ENCODE measurements at places on chromosomes 11 and 22. TPM values are rescaled to one million over a fixed set of nuclear protein-coding genes. Genes with fewer than 3 reads are reported as not detected.

- DNase-seq = no peak
- H3K4me3 ChIP-seq = no peak overlapping the region
- H3K27ac ChIP-seq = no peak overlapping the region
- no peaks in the 10 kb centered on the region for H3K4me1 ChIP-seq
- no peaks in the 10 kb centered on the region for H3K27me3 ChIP-seq
- H3K36me3 ChIP-seq = no peaks in the 10 kb centered on the region
These were observed 613.5 kb upstream of the CCDC179 start for GRCh38 chr11:23473782-23474181.

CHRM1 gene
- 0.14 TPM for total RNA-seq

- H3K4me1 ChIP-seq = peaks cover 7% of the 10 kb centered on the region
- DNase-seq = no peak
These were observed 15.6 kb downstream of the ZBED4 start for GRCh38 chr22:49869086-49869830.

- no peak overlapping the region for H3K4me3 ChIP-seq
- H3K4me1 ChIP-seq = peaks cover 18% of the 10 kb centered on the region
These were observed 385.5 kb upstream of the B3GAT1 start for GRCh38 chr11:134797411-134798089.

- H3K4me1 ChIP-seq = peaks cover 14% of the 10 kb centered on the region
- H3K36me3 ChIP-seq = 0 out of 2 replicates have a peak, but pooled peaks cover 5% of the 10 kb centered on the region
- H3K27me3 ChIP-seq = no peaks in the 10 kb centered on the region
- no peak overlapping the region for H3K4me3 ChIP-seq
- H3K27ac ChIP-seq = no peak overlapping the region
These were observed 11.3 kb upstream of the NLRP6 start for GRCh38 chr11:266676-267439.

MUC5B gene
- total RNA-seq = not detected

APOC3 gene
- total RNA-seq = not detected

LARGE2 gene
- 107 TPM for total RNA-seq

TRIM51 gene
- total RNA-seq = not detected

OR6A2 gene
- total RNA-seq = 0.97 TPM

DNA sequence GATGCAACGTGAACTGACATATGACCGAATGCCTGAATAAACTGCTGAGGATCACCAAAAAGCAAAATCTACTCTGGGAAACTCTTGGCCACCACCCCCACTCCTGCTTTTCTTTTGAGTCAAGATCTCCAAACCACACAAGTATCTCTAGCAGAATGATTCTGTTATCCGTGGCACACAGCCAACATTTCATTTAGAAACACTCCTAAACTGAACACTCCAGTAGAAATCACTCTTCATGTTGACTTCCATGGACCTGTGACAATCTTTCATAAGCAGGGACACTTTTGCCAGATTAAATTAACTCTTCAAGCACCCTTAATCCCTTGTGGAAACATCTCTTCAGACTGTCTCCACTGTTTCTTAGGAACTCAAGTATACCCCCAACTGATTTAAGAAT lies 44.4 kb downstream of the VSIG10L2 start:
- DNase-seq = no peak
- H3K36me3 ChIP-seq = no peaks in the 10 kb centered on the region
- H3K4me3 ChIP-seq = no peak overlapping the region
- H3K27me3 ChIP-seq = no peaks in the 10 kb centered on the region
- H3K4me1 ChIP-seq = peaks cover 14% of the 10 kb centered on the region

GRCh38 chr11:35662061-35662648 lies 420 bp upstream of the TRIM44 start:
- DNase-seq = no peak
- peaks cover 60% of the 10 kb centered on the region for H3K27me3 ChIP-seq
- H3K27ac ChIP-seq = peak overlapping the region; percentile 22
- H3K36me3 ChIP-seq = peaks cover 6% of the 10 kb centered on the region
- peak overlapping the region; percentile 71 for H3K4me3 ChIP-seq

CDC45 gene
- total RNA-seq = 23.8 TPM

- H3K4me1 ChIP-seq = peaks cover 32% of the 10 kb centered on the region
- peak overlapping the region; percentile 74 for H3K27ac ChIP-seq
- peak; percentile 30 for DNase-seq
- H3K4me3 ChIP-seq = peak overlapping the region; percentile 98
- H3K27me3 ChIP-seq = no peaks in the 10 kb centered on the region
- peaks cover 30% of the 10 kb centered on the region for H3K36me3 ChIP-seq
These were observed 2.4 kb downstream of the UCP2 start for GRCh38 chr11:73980001-73980961.
